NCI-H2107 (cell line): ENCODE measurements at places on chromosomes 2 and 18.

GRCh38 chr2:198054299-198054698 is 249.9 kb downstream of the PLCL1 start:
- no peak for DNase-seq

GRCh38 chr2:186042207-186043028 is 303.8 kb downstream of the FSIP2 start:
- no peak for DNase-seq

- no peak for DNase-seq
These were observed 20.1 kb upstream of the MGAT5 start for GRCh38 chr2:134233728-134234136.

- DNase-seq, result no peak
These were observed 53.1 kb downstream of the ZNF521 start for GRCh38 chr18:25298853-25299274.

DNA sequence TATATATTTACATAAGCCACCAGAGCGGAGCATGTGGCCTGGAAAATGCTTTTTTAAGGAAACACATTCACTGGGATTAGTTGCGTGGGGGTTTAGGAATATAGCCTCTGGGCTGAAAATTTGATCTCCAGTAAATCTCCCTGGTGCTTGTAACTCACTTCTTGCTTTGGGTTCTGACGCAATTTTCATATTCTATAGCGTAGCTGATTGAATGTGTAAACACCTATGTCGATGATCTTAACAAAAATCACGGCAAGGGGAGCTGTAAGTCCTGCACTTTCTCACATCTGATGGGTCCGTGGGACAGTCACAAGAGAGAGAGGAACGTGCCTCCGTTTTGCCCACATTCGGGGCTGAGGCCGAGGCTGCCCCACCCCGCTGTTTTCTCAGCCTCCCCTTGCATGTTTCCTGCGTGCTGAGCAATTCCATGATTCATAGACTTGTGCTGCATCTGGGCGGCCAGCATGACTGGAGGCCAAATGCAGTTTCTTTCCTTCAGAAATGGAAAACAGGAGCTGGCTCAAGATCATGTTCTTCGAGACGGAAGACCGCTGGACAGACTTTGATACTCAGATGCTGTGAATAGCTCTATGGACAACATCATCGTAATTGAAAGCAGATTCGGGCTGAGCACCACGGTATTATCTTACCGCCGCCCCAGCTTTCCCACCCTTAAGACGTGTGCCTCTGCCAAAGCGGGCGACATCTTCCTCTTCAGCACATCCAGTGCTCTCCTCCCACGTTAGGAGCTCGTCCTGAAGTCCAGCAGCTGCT is 109.2 kb downstream of the TMEM18 start:
- no peak for DNase-seq

- DNase-seq, result no peak
These were observed 9.8 kb downstream of the STAM2 start for GRCh38 chr2:152165780-152166179.

DNA sequence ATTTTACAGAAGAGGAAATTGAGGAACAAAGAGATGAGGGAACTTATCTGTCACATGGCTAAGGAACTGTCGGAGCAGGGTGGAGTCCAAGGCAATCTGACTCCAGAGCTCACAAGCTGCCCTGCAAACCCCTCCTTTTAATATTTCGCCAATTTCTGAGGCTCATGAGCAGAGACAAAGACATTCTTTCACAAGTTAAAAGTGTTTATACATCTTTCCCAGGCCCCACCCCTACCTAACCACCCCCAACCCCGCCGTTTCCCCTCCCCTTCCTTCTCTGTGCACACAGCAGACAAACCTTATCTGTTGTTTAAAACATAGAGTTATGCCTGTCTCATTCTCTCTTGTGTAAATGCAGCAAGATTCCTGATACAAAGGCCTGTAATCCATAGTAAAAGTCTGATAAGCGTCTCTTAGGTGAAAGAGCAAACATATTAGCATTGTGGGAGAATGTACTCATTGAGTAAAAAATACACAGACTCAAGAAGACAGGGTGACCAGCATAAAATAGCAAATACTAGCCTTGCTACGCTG is 44.3 kb downstream of the EPHA4 start:
- no peak for DNase-seq

- no peak for DNase-seq
These were observed 26.4 kb downstream of the EML4 start for GRCh38 chr2:42195559-42195958.

GRCh38 chr2:109174626-109175349 is 45.8 kb downstream of the SH3RF3 start:
- no peak for DNase-seq

GRCh38 chr18:9709304-9709877 is 1.3 kb downstream of the RAB31 start:
- DNase-seq, result no peak

DNA sequence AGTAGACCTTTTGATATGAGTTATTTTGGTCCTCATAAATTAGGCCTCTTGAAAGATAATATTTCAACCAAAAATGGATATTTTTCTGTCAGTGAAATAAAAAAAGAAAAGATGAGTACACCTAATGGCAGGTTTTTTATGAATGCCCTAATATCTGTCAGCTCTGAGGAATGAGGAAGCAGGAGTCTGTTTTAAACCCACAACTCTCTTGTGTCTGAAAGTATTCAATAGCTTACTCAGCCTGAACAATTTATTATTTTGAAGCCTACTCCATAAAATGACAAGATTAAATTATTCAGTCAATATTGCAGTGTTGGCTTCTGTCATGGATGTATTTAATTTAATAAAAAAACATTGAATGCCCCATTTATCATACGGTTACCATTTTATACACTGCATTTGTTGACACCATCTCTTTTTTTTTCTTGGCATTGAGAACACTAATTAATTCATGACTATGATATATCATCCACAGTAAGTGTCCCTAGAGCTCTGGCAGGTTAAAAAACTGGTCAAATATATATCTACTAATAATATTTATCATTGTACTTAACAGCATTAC is 548.2 kb downstream of the CBLN2 start:
- DNase-seq, result no peak

- no peak for DNase-seq
These were observed 152.2 kb downstream of the TMEM18 start for GRCh38 chr2:525021-525420.

DNA sequence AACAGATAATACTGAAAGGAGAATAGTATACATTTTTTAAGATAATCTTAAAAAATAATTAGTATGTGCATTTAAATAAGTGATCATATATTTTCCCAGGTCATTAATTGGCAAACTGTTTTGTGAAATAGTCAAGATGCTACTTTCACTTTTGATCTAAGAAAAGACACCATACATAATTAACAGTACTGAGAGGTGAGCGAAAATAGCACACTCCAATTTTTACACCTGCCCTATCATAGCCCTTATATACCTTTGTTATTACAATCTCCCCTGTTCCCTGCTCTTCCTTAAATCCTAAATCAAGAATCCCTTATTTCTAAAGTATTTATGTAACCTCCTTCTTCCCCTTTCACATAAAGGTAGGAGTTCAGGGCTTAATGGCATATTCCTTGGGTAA is 500.1 kb upstream of the LRATD1 start:
- no peak for DNase-seq

DNA sequence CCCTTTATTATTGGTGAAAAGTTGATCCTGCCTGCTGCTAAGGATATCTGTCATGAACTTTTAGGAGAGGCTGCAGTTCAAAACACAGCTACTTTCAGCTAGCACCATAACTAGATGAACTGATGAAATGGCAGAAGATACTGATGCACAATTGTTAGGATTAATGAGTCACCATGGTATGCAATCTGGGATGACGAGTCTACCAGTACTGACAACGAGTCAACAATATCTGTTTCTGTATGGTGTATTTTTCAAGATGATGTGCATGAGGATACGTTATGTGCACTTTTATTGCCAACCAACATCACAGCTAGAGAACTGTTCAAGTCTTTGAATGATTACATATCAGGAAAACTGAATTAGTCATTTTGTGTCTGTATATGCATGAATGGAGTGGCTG is 68.7 kb downstream of the NETO1 start:
- DNase-seq, result no peak

GRCh38 chr2:117853873-117854272 is 39.4 kb downstream of the DDX18 start:
- no peak for DNase-seq

GRCh38 chr2:117794668-117795067 is 19.8 kb upstream of the DDX18 start:
- no peak for DNase-seq

GRCh38 chr18:6652098-6652497 is 77.4 kb upstream of the ARHGAP28 start:
- no peak for DNase-seq

- no peak for DNase-seq
These were observed 42.0 kb upstream of the UBE2E3 start for GRCh38 chr2:180938451-180938850.

DNA sequence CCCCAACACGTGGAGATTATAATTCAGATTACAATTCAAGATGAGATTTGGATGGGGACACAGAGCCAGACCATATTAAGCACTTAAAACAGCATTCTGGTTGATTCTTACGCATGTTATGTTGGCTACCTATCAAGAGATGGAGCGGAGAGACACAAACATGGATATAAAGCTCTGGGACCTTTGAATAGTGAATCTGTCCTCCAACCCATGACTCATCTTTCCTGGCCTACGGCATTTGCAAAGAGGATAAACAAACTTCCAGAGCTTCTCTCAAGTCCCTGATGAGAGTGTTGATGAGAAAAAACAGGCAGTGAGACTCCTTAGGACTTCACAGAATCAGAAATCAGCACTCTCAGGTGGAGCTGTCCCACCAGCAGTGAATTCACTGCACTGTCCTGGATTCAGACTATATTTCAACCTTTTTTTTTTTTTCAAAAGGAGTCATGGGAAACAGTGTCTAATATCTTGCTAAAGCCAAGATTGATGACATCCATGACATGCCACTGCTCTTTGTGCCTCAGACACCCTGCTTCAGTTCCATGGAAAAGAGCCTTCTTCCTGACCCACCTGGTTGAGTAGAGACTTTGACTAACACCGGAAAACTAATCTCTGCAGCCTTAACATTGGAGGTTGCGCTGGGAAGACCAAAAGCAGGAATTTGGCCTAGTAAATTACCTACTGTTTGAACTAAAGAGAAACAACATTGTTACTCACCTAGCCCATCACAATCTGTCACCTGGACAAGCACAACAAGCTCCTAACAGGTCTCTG is 62.1 kb upstream of the NPAS2 start:
- no peak for DNase-seq

DNA sequence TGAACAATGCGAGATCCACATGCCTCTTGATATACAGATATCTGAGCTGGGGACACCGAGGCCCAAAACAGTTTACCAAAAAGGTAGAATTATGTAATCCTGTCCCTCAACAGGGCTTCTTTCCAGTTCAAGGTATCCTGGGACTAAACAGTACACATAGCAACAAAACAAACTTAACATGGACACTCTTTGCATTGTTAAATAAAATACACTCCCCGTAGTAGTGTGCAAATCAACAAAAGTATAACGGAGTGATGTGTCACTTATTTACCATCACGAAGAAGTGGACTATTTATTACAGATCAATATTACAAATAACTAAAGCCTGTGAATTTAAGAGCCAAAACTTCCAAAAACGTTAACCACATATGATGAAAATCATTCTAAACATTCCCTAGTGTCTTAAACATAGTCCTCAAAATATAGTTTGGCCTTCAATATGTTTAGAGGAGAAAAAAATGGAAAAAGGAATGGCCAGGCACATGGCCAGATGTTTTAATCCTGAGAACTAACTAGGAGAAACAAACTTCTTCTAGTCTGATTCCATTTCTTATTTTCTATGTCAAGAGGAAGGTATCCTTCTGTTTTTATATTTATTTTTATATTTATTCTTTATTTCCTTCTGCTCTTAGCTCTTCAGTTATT is 377.5 kb downstream of the OSR1 start:
- no peak for DNase-seq

- no peak for DNase-seq
These were observed 211.3 kb downstream of the ARL4C start for GRCh38 chr2:234285541-234285940.

- no peak for DNase-seq
These were observed 56.3 kb downstream of the BOLA3 start for GRCh38 chr2:74091391-74091790.

DNA sequence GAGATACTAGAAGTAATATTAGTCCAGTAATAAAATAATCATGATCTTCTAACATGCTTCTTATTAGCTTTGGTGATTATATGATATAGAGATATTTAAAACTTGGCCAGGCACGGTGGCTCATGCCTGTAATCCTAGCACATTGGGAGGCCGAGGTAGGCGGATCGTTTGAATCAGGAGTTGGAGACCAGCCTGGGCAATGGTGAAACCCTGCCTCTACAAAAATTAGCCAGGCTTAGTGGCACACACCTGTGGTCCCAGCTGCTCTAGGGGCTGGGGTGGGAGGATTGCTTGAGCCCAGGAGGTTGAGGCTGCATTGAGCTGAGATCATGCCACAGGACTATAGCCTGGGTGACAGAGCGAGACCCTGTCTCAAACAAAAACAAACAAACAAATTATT is 87.0 kb downstream of the WDR7 start:
- DNase-seq, result no peak

GRCh38 chr18:45325778-45326177 is 289.5 kb upstream of the SLC14A2 start:
- DNase-seq, result no peak

DNA sequence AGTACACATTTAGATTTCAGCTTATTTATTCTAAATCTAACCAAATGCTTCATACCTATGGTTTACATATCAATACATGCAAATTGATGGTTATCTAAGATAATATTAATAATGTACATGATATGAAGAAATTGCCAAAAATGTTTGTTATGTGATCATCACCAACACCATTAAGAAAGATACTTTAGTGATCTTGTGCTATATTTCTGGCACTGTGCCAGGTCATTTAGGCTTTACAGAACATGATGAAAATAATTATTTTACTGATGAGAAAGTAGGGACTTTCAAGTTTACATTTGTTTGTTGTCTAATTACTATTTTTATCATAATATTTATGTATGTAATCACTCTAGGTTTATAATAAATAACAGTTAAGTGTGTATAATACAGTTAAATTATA is 158.3 kb downstream of the GULP1 start:
- no peak for DNase-seq

- no peak for DNase-seq
These were observed 38.1 kb downstream of the NUP35 start for GRCh38 chr2:183162362-183162761.

DNA sequence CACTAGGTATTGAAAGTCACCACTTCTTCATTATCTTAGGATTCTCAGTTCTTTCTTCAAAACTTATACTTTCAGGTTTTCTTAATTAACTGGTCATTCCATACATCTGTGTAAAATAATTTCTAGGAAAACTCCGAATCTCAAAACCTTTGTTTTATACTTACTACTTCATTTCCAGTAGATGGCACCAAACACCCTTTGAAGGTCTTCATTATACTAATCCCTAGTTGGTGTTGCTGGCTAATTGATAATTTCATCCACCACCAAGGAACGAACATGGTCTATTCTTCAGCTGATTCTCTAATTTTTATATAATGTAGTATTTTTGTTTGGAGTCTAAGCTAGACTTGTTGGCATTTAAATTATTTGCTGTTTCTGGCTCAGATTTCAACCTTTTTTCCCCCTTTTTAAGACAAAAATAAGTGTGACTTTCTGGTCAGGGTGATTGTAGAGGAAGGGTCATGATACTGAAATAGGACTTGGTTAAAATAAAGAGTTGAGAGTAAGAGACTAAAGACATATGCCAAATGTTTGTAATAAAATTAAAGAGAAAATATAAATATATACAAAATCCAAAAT is 2.8 kb upstream of the MXD1 start:
- no peak for DNase-seq

- no peak for DNase-seq
These were observed 29.7 kb downstream of the DGKD start for GRCh38 chr2:233384015-233384414.
